Activated effector memory CD4-positive, alpha-beta T cell treated with Interleukin-2 at 50 U/mL for 16 hours (primary cell): ENCODE measurements at places on chromosomes 12 and 14.
A peak's percentile ranks its signal among the peaks of the same experiment; 100 is the strongest.

DNA sequence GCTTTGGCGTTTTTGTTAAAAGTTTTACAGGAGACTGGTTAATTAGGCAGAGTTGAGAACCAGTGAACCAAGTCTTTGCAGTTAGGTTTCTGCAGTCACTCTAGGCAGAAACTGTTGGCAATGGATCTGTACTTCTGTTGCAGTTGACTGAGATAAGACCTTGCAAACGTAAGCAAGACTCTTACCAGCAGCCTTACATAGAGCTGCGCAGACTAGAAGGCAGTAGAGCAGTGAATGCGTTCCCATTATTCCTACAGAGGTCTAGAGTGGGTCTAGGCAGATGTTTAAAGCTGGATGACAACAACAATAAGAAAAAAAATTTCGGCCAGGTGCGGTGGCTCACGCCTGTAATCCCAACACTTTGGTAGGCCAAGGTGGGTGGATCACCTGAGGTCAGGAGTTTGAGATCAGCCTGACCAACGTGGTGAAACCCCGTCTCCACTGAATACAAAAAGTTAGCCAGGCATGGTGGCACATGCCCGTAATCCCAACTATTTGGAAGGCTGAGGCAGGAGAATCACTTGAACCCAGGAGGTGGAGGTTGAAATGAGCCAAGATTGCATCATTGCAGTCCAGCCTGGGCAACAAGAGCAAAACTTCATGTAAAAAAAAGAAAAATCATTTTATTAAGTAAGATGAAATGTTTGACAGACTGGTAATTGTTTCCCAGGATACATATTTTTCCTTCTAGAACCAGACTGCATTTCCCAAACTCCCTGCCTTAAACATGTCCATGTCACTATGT lies 12.3 kb downstream of the RNASE9 start:
- DNase-seq, result no peak

DNA sequence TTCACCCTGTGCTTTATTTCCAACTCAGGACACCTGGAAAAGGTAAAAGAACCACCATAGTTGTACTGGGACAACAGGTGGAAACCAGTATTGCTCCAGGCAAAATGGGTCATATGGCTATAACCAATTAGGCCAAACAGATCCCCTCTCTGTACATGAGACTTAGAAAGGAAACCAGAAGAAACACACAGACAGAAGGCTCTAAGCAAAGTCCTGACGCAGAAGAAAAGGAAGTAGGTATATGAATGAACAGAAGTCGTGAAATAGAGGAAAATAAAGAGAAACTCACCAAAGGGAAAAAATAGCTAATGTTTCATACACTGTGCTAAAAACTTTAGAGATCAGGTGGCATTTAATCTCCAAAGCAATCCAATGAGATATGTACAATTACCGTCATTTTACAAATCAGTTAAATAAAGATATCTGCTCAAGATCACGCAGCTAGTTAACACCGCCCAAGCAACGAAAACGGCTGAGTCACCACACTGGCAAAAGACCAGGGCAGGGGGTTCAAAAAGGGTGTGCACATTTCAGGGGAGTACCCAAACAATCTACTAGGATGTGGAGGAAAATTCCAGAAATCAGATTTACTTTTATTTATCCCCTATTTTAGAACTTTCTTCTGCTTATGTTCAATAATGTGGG lies 82.3 kb downstream of the ITPR2 start:
- DNase-seq, result no peak

- DNase-seq, result peak; percentile 26
Measured at GRCh38 chr12:14774906-14775635, 28.2 kb downstream of the WBP11 start.

- DNase-seq, result peak; percentile 37
Measured at GRCh38 chr12:38904537-38905479, 583 bp downstream of the CPNE8 start.

DNA sequence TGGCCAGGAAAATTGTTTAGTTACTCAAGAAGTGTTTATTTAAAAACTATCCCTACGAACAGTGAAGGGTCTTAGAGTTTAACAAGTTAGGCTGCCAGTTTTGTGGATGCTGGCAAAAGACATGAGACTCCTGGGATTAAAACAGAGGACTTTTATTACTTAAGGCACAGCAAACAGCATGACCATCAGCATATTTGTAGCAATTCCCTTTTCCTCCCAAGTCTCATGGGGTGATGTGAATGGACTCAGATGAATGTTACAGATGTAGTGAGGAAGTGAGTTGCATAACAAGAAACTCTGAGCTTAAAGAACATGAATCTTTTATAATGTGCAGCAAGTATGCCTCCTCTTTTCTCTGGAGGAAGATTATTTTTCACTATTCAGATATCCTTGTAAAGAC lies 695.8 kb downstream of the RPS29 start:
- DNase-seq, result no peak

GRCh38 chr12:47407463-47408129 lies 298.2 kb downstream of the RPAP3 start:
- DNase-seq, result no peak

- DNase-seq, result peak; percentile 83
Measured at GRCh38 chr12:6851153-6851920, at the start of gene CDCA3. Gene CDCA3 (minus strand): TSS chr12:6851286. CDS start chr12:6850952, 334 bp downstream.

- DNase-seq, result no peak
Measured at GRCh38 chr12:41739066-41739465, 405.6 kb downstream of the GXYLT1 start.

DNA sequence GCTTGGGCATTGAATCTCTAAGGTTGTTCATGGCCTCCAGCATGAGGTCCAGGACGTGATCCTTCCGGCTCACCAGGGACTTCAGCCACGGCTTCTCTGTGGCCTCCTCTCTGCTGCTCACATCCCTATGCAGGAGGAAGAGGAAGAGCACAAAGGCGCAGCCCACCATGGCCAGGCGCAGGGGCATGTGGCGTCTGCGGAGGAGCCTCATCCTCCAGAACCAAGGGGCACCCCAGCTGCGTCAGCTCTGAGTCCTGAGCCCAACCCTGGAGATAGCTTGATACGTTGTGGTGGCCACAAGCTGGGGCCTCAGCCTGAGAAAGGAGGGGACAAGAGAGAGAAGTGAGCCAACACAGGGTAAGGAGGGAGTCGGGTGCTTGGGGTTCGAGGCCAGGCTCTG lies 11.6 kb downstream of the GALNT6 start:
- DNase-seq, result no peak

DNA sequence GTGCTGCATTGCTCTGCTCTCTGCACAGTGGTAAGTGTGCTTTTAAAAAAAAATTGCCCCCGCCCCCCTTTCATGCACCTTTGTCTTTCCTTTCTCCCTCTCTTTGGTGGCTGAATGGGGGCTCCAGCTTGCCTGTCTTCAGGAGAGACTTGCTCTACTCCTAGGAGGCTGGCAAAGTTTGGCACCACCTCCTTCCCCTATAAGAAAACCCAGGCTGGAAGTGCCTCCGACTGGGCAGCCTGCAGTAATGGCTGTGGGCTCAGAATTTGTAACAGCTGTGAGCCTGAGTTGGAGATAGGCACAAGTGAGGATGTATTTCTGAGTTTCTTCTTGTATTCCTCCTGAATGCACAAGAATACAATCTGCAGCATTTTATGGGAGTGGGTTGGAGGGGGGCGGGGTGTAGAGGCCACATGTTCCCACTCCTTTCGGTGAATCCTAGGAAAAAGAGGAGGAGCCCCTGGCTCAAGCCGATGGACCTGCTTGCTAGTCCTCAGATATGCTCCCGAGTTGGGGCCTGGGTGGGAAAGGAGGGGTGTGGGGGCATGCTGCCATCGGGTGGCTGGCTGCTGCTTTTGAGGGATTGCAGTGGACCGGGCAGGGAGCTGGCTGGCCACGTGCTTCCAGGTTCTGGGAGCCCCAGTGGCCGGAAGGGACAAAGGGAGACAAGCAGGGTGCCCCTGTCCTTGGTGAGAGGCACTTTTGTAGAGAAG lies 124.3 kb downstream of the TSPAN9 start:
- DNase-seq, result no peak
